Skeletal muscle cell (primary cell): ENCODE measurements at places on chromosomes 5 and 9.

DNA sequence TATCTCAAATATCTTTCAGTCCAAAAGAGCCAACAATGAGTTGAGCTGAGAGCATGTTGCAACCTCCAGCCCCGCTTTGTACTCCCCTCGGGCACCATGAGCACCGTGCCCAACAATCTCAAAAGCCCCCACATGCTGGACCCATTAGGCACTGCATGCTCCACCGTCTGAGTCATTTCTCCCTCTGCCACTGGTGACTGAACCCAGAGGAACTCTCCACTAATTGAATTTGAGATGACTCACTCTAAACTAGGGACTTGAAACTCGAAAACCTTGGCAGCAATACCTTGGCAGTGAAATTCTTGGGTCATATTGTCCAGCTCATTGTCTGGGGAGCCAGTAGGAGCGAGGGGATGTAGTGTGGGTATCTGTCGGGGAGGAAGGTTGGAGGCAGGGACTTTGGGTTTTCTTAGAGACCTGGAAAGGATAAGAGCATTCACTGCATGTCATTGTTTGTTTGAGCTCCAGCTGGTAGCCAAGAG lies 49.9 kb upstream of the SLIT3 start:
- DNase-seq, result peak; percentile 97

DNA sequence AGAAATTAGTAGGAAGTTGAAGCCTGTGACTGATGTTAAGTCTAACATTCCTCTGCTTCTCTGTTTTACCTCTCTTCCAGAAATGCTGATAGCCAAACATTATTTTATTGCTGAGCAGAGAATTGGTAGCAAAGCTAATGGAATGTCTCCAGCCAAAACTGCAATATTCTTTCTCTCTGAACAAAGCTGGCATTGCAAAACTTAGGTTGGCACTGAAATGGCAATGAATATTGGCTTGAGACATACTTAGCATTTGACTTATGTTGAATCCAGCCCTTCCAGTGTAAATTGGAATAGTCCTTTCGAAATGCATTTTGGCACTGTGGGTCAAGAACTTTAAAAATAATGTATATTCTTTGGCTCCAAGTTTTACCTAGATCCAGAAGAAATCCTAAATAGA lies 21.1 kb downstream of the FAF2 start:
- DNase-seq, result no peak

- DNase-seq, result no peak
Observed at GRCh38 chr9:95970317-95970716, 94.8 kb downstream of the ERCC6L2 start.

- DNase-seq, result peak; percentile 99
Observed at GRCh38 chr9:13705918-13706317, 426.4 kb upstream of the MPDZ start.

- no peak for DNase-seq
Observed at GRCh38 chr5:175159956-175160355, 284.0 kb downstream of the DRD1 start.

DNA sequence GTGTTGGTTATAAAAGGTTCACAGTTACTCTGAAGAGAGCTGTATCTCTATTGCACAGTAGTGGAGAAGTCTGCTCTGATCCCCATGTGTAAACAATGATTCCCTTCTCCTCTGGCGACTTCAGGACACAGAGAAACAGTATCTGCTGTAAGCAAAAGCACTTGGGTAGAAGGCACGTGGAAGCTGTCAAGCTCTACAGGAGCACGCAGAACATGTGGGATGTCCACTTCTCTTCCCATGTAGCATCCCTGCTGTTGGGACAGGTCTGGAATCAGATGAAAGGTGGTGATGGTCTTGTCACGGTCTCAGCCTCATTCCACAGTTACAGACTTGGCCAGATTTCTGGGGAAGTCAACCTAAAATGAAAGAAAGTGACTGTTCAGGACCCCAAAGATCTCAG lies 9.4 kb upstream of the MAPK9 start:
- DNase-seq, result no peak

GRCh38 chr5:172766287-172767108 lies 4.5 kb downstream of the DUSP1 start:
- DNase-seq, result peak; percentile 86

- no peak for DNase-seq
Observed at GRCh38 chr9:107029146-107029545, 166.2 kb downstream of the ZNF462 start.

GRCh38 chr9:19665146-19665863 lies 123.5 kb downstream of the SLC24A2 start:
- no peak for DNase-seq

DNA sequence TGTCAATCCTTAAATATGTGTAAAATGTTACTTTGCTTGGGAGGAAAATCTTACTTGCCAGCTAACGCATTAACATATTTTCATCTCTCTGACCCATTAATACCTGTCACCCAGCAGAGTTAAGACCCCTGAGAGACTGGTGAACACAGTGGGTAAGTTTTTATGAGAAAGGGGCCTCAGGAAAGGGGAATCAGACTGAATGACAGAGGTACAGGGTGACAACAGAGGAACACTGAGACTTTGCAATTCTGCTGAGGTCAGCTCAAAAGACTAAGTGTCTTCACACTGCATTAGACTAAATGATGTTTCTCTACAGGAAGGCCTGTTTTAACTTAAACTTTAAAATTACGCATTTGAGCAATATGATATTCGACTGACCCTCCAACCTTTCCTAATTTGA lies 223.8 kb downstream of the EFNA5 start:
- no peak for DNase-seq

- DNase-seq, result no peak
Observed at GRCh38 chr5:7678030-7678429, 172.9 kb downstream of the CFAP90 start.

DNA sequence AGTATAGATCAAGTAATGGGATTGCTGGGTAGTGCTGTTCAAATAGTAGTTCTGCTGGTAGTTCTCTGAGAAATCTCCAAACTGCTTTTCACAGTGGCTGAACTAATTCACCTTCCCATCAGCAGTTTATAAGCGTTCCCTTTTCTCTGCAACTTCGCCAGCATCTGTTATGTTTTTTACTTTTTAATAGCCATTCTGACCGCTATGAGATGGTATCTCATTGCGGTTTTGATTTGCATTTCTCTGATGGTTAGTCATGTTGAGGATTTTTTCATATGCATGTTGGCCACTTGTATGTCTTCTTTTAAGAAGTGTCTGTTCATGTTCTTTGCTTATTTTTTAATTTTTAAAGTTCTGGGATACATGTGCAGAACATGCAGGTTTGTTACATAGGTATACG lies 279.2 kb upstream of the NREP start:
- DNase-seq, result no peak

GRCh38 chr5:91332267-91333045 lies 50.7 kb downstream of the ARRDC3 start:
- DNase-seq, result no peak

GRCh38 chr9:124271660-124272059 lies 13.9 kb downstream of the NEK6 start:
- no peak for DNase-seq

DNA sequence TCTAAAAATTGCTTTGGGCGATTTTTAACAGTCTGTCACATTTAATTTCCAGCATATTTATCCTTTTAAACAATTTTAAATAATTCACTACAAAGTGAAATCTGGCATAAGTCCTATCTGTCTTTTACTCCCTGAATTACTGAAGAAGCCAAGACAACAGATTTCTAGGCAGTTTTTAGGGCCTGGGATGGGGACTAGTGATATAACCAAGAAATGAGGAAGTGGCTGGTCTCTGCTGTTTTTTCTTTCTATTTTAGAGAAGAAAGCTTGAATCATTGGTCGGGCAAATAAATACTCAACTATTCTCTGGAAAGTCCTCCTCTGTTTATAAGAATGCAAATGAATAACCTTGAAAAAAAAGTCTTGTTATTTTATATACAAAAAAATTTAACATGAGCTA lies 79.7 kb upstream of the SSBP2 start:
- no peak for DNase-seq

GRCh38 chr5:137888863-137889759 lies at the start of gene PKD2L2:
PKD2L2 (plus strand) TSS chr5:137889457; CDS start chr5:137889492, 35 bp downstream.
- DNase-seq, result peak; percentile 61

- DNase-seq, result no peak
Observed at GRCh38 chr9:113529336-113530009, 65.9 kb downstream of the RGS3 start.

GRCh38 chr5:168699002-168699401 lies 119.8 kb upstream of the PANK3 start:
- DNase-seq, result no peak

DNA sequence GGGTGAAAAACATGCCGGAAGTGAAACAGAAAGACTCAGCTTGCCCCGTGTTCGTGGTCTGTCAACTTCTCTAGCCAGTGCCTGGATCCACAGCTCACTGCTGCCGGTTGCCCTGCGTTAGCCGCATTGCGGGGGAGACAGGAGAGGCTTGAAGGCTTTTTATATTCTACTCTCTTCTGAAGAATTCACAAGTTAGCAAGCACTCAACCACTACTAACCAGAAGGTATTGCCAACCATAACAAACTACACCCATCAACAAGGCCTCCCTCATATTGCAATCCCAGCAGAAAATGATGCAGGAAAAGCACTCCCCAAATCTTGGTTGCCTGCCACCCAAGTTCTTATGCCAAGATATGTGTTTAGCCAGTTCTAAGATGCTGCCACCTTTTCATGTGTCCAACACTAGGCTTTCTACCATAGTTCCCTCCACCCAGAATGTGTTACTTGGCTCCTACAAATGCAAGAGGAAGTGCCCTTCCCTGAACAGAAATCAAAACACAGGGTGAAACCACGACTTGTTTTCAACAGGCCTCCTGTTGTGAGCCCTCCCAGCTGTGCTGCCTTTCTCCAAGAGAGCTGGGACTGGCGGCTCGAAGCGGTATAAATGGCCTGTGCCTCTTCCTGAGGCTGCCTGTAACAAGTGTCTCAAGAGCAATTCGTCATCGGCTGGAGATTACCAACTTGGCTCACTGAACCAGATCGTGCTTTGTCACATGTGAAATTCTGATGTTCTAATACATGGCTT lies 129.0 kb downstream of the SNX18 start:
- peak; percentile 69 for DNase-seq

- DNase-seq, result peak; percentile 16
Observed at GRCh38 chr5:59893429-59894227, at the start of gene PDE4D. PDE4D (minus strand) TSS chr5:59893726.

- no peak for DNase-seq
Observed at GRCh38 chr5:38831909-38832308, 13.9 kb upstream of the OSMR start.

DNA sequence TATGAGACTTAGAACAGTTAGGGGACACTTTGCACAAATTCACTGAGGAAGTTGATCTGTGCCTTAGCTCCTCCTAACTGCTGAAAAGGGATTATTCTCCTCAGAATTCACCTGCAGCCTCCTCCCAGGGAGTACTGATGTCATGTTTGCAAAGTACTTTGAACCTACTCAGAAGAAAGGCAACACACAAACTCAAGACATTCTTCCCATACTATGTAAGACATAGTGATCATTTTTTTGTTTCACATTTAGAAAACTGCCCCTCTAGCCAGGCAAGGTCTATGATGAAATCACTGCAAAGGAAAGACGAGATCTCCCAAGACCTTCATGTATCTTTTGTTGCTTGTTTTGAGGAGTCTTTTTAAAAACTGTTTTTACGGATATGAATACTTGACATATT lies 10.6 kb upstream of the VLDLR start:
- no peak for DNase-seq

GRCh38 chr9:87464110-87464991 lies 33.3 kb upstream of the DAPK1 start:
- DNase-seq, result no peak

- no peak for DNase-seq
Observed at GRCh38 chr5:98320343-98320742, 453.1 kb upstream of the RGMB start.

- DNase-seq, result peak; percentile 38
Observed at GRCh38 chr5:153515301-153515700, 24.8 kb downstream of the GRIA1 start.

- DNase-seq, result no peak
Observed at GRCh38 chr5:58294598-58295305, 165.1 kb downstream of the PLK2 start.

- no peak for DNase-seq
Observed at GRCh38 chr5:124995421-124995820, 249.0 kb upstream of the ZNF608 start.

GRCh38 chr9:84875193-84875592 lies 205.7 kb downstream of the NTRK2 start:
- no peak for DNase-seq

DNA sequence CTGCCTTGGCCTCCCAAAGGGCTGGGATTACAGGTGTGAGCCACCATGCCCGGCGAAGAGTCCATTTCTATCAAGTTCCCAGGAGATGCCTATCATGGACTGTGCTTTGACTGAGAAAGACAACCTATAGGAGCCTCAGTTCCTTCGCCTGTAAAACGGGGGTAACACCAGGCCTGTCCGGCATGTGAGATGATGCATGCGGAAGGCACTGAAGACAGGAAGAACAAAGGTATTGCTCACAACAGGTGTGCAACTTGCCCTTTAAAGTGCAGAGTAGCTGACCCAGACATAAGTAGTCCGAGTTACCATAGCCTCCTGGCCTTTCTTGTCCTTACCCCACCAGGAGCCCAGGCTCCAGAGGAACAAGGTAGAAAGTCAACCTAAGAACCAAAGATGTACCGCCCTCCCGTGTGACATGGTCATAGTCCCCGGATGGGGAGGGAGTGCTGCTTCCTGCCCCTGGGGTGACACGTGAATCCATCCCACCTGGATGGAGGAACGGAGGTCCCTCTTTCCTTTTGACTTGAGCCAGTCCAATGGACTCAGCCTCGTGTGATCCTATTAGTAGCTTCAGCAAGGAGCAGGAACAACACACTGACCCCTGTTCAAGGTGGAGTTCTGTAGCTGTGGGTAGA lies 60.3 kb downstream of the HSPA4 start:
- no peak for DNase-seq

DNA sequence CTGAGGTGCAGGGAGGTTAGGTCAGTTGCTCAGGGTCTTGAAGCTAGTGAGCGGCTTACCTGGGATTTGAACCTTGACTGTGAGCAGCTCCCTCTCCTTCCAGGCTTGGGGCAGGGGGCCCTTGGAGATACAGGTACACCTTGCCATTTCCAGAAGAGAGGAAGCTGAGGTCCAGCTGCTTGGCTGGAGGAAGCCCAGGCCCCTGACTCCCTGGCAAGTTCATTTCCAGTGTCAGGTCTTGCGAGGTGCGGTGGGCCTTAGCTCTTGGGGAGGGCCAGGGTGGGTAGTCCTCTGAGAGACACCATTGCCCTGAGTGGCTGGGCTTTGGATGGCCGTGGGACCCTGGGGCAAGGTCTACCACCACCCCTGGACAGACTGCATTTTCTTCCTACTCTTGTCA lies 9.3 kb downstream of the PPARGC1B start:
- no peak for DNase-seq

GRCh38 chr5:56466136-56466816 lies 233.1 kb upstream of the ANKRD55 start:
- no peak for DNase-seq

DNA sequence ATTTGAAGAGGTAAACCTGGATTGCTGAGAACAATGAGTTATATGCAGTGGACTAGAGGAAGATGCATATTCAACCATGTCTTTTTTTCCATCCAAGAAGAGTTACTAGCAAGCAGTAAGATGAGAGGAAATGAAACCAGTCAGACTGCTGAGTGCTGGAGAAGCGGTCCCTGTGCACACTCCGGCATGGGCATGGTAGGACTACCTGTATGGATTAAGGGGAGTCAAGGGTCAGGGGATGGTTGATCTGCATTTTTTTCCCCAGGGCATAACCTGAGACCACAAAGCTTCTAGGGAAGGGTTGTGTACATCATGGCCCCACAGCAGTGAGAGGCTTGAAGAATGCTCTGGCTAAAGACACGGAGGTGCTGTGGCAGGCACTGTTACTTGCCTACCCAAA lies 76.6 kb upstream of the ZNF169 start:
- DNase-seq, result no peak

GRCh38 chr5:37806016-37806415 lies 33.8 kb downstream of the GDNF start:
- DNase-seq, result no peak
